ENCODE measurements at places on chromosomes 6 and 20.
A peak's percentile ranks its signal among the peaks of the same experiment; 100 is the strongest.

DNA sequence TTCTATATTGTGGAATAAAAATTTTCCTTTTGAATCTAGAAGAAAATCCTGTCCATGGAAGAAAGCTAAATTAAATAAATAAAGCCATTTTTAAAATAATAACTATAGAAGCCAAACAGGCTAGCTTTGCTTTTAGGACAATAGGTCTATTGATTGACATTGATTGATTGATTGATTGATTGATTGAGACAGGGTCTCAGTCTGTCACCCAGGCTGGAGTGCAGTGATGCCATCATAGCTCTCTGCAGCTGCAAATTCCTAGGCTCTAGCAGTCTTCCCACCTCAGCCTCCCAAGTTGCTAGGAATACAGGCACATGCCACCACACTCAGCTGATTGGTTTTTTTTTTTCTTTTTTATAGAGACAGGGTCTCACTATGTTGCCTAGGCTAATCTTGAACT is 97.9 kb downstream of the COL12A1 start:
- DNase-seq: no peak

- DNase-seq: peak; percentile 43
Measured at GRCh38 chr6:13615792-13616120, 621 bp downstream of the NOL7 start.

- DNase-seq: no peak
Measured at GRCh38 chr6:152588456-152588855, 48.7 kb downstream of the SYNE1 start.

DNA sequence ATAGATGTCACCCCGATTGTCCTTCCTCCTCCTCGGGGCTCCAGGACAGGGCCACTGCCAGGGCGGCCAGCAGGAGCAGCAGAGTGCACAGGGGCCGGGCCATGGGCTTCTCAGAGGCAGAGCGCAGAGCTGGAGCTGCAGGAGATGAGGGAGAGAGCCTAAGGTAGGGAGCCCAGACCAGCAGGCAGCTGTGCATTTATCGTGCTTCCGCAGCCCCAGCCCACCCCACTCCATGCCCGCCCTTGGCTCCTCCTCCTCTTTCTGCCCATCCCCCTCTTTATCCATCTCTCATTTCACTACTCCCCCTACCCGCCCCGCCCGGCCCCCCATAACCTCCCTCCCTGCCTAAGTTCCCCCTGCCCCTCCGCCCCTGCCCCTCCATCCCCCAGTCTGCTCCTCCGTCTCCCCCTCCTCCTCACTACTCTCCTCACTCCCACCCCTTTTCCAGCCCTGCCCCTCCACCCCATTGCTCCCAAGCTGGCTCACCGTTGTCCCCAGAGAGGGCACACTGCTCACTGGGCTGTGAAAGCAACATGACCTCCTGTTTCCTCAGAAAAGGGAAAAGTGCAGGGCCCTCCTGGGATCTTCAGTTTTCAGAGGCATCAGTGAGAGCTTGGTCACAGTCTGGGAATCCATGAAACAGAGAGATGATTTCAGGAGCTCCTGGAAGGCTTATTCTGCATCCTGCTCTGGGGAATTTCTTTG is 25.5 kb upstream of the CST1 start:
- no peak for DNase-seq

DNA sequence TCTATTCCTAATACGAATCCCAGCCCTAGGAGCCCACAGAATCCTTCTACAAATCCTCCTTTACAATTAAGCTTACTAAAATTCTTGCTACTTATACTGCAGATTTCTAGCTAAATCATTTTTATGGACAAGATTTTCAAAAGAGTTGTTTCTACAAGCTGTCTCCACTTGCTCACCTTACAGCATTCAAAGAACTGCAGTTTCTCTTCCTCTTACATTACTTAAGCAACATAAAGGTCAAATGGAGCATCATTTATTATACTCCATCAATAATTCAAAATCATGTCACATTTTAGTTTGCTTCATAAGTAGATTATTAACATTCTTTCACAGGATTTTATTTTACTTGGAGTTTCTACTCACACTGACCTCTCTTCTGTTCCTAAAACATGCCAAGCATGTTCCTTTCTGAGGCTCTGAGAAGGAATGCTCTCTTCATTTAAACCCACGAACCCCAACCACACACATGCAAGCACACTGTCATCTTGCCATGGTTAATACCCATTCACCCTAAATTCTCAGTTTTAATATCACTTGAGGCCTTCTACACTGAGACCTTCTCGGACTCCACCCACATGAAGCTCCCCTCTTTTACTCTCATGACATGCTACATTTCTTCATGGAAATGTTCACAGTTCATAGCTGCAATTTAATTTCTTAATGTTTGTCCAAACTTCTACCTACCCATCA is 388.2 kb downstream of the TBC1D32 start:
- DNase-seq: no peak

- DNase-seq: no peak
Measured at GRCh38 chr6:36326356-36326995, 10.2 kb downstream of the BNIP5 start.

DNA sequence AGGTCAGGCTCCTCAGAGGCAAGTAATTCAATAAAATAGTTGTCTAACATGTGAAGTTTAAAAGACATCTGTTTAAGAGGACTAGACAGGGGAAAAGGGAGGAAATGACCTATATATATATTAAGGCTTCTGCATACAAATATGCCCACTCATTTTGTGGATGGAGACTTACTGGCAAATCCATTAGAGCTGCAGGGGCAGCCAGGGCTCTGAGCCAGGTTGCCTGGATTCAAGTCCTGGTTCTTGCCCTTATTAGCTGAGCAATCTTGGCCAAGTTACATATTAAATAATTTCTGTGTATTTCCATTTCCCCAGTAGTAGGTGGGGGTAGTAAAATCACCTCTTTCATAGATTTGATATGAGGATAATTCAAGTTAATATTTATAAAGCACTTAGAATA is 287.0 kb upstream of the RIMS1 start:
- no peak for DNase-seq

Measured in CD4-positive, alpha-beta T cell treated with Interleukin-6 for 4 hours (primary cell).